Activated CD8-positive, alpha-beta memory T cell treated with anti-CD3 and anti-CD28 coated beads for 36 hours (primary cell): ENCODE measurements at places on chromosomes 4 and X. TPM values are rescaled to one million over a fixed set of nuclear protein-coding genes. Genes with fewer than 3 reads are reported as not detected.

Gene SULT1B1
- 0.13 TPM for total RNA-seq

Gene XAGE1A
- total RNA-seq: not detected

Gene DMRTC1
- total RNA-seq: not detected

Gene ZFP92
- 1.8 TPM for total RNA-seq

Gene CHST7
- total RNA-seq: 2.6 TPM

Gene TMEM144
- not detected for total RNA-seq

Gene ADAM29
- total RNA-seq: not detected

Gene SSX3
- total RNA-seq: not detected

Gene MAGEC1
- not detected for total RNA-seq

Gene TAB3
- 20.0 TPM for total RNA-seq

Gene PAGE1
- total RNA-seq: not detected

Gene IKBKG
- 32.1 TPM for total RNA-seq

Gene NLGN4X
- not detected for total RNA-seq

Gene KCTD8
- total RNA-seq: not detected

Gene PLP2
- 80.2 TPM for total RNA-seq

Gene CLDN2
- total RNA-seq: not detected

Gene PNMA6E
- total RNA-seq: not detected

Gene TRIM61
- 2.4 TPM for total RNA-seq

Gene PLP1
- not detected for total RNA-seq

Gene ADRA2C
- not detected for total RNA-seq

Gene C4orf17
- total RNA-seq: not detected
